AG08395 (cell line): ENCODE measurements at places on chromosomes 11 and 22.
A peak's percentile ranks its signal among the peaks of the same experiment; 100 is the strongest.

GRCh38 chr22:32820131-32821119 is 18.9 kb downstream of the TIMP3 start:
- no peak for DNase-seq

- no peak for DNase-seq
Measured at GRCh38 chr11:12679471-12679870, 5.2 kb downstream of the TEAD1 start.

GRCh38 chr22:24165673-24166072 is 15.6 kb upstream of the SUSD2 start:
- peak; percentile 35 for DNase-seq

GRCh38 chr11:119299416-119299815 is 17.5 kb downstream of the MCAM start:
- no peak for DNase-seq

GRCh38 chr11:108571001-108571400 is 22.6 kb downstream of the EXPH5 start:
- DNase-seq, result no peak

DNA sequence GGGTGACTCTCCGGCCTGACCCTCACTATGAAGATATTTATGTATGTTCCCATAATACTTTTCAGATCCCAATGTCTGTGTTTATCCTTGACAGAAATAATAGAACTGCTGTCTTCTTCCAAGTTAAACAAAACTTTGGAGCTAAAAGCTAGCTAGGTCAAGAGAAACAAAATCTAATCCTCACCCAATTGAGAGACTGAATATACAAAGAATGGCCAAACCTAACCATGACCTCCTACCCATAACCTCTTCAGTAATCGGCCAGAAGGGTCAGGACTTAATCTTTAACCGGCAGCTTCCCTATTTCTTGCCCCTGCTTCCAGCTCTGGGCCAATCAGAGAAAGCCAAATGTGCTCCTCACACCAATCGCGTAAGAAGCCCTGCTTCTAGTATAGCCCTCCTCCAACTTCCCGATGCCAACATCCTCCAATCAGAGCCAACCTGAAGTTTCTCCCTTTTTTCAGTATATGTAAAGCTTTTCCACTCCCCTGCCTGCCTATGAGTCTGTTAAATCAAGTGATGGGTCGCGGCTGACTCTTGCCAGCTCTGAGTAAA is 1.7 kb upstream of the DDX6 start:
- peak; percentile 91 for DNase-seq

DNA sequence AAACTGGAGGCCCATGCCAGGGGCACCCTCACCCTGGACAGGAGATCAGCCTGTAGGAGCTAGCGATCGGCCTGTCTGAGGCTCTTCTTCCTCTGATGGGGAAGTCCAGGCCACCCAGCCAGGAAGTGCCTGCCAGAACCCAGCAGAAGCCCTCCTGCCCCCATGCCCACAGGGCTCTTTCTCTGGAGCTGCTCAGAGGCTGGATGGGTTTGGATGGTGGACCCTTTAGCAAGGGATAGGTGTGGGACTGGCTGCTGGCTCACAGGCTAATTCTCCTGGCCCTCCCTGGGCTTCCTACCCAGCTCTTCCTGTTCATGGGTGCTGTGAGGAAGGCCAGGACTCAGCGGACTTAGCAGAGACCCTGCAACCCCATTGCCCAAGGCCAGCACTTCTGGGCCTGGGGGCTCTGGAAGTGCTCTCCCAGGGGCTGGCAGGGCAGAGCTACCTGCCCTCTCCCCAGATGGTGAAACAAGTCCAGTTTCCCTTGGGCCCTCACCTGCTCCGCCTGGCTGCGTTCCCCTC is 7.6 kb downstream of the FXYD2 start:
- no peak for DNase-seq

- peak; percentile 81 for DNase-seq
Measured at GRCh38 chr11:114366331-114367243, 33.7 kb downstream of the C11orf71 start.

- peak; percentile 93 for DNase-seq
Measured at GRCh38 chr11:111531687-111532364, 8.7 kb upstream of the LAYN start.

GRCh38 chr11:7596975-7597391 is 76.3 kb downstream of the CYB5R2 start:
- DNase-seq, result no peak
